Esophagus mucosa (tissue), 1 donor: ENCODE measurements at places on chromosomes 5 and 9. TPM values are rescaled to one million over a fixed set of nuclear protein-coding genes. Genes with fewer than 3 reads are reported as not detected.
A peak's percentile ranks its signal among the peaks of the same experiment; 100 is the strongest.

The ALDOB gene
- total RNA-seq = 0.08 TPM

The ADAMTS6 gene
- 1.2 TPM for total RNA-seq

The EFNA5 gene
- 29.7 TPM for total RNA-seq

The SOHLH1 gene
- total RNA-seq = not detected

The ACOT12 gene
- not detected for total RNA-seq

The ORM2 gene
- 0.36 TPM for total RNA-seq

The OGN gene
- 0.68 TPM for total RNA-seq

The PCDHGB6 gene
- 3.0 TPM for total RNA-seq

The IFNB1 gene
- total RNA-seq = not detected

The BDP1 gene
- total RNA-seq = 14.1 TPM

The OR1L8 gene
- total RNA-seq = not detected

- no peak for ATAC-seq
Observed at GRCh38 chr5:35029333-35029732, 18.4 kb downstream of the AGXT2 start.

DNA sequence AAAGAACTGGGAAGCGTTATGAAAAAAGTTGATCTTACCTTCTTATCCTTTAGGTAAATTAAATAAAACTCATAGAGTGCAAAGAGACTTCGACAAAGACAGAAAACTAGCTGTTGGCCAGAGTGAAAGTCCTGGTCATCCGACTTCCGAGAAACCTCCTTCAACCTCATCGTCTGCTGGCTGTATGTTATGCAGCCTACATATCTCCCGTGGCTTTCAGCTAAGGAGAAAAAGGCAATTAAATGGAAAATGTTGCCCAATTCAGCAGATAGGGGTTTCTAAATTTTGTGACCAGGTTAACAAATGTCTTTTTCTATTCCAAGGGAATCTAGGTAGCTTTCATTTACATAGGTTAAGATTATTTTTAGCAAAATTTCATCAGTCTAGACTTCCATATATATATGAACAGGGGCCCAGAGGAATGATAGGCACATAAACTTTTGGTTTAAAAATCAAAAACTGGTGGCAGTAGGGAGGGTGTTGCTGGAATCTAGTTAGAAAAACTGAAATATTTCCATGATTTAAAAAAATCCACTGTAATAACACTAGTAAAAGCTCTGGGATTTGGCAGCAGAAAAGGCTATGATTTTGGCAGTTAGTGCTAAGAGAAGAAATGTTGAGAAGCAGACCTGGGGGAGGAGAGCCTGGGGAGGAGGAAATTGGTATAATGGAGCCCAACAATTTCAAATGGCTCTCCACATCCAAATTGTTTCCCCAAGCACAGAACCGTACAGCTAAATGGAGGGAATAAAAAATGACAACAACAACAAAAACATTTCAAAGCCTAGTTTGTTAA is 32.1 kb downstream of the RAI14 start:
- ATAC-seq = no peak

DNA sequence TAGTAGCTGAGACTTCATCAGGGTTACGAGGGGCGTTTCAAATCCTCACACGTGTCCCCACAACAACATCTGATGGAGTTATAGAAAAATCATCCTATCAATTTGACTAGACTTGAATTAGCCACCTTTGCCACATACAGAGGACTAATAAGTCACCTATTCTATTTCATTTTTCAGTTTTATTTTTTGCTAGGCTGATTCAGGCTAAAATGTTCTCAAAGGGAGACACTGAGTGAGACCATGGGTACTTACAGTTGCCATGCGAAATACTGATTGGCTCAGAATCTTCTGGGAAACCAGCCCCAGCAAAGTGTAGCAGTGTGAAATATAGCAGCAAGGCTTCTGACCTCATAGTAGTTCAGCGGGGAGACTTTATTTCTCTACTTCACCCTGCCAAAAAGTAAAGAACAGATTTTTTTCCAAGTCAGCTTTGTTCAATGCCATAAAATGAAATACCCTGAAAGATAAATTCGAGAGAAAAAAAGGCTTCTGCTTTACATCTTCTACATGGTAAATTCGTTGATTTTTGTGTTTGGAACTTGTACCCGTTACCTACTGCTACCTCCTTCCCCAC is 69.9 kb downstream of the SEMA6A start:
- ATAC-seq = no peak

DNA sequence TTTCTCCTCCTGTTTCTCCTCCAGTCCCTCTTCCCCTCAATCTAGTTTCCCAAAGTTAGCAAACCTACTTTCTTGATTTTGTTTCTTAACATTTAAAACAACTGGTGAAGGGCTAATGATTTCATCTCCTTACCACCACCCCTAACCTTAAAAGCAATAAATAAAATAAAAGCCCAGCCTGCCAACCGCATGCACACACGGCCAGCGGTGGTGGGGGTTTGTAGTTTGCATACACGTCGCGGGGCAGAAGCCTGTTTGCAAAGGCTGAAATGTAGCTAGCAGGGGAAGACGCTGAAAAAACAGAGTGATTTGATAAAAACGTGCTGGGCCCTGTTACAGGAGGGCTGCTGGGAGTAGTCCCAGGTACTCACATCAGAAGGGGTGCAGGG is 1.9 kb upstream of the DMRT2 start:
- no peak for ATAC-seq

DNA sequence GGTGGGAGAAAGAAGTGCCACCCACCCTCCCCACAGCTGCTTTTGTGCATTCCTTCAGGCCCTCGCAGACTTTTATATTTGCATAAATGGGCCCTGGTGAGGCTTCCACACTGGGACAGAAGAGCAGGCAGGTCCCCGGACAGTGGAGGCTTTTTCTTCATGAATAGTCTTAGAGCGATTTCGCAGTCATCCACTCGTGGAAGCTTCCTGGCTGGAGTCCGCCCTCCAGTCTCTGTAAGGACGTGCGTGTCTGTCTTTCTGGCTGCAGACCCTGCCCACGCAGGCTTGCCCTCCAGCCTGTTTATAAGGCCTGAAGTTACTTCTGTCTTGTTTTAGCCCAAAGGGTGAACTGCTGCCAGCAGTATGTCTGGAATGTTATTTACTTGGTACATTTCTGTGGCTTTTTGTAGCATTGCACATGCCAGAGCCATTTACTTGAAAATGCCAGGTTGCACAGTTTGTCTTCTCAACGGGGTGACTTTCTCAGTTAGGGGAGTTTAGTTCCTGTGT is 195.7 kb downstream of the AOPEP start:
- ATAC-seq = no peak

DNA sequence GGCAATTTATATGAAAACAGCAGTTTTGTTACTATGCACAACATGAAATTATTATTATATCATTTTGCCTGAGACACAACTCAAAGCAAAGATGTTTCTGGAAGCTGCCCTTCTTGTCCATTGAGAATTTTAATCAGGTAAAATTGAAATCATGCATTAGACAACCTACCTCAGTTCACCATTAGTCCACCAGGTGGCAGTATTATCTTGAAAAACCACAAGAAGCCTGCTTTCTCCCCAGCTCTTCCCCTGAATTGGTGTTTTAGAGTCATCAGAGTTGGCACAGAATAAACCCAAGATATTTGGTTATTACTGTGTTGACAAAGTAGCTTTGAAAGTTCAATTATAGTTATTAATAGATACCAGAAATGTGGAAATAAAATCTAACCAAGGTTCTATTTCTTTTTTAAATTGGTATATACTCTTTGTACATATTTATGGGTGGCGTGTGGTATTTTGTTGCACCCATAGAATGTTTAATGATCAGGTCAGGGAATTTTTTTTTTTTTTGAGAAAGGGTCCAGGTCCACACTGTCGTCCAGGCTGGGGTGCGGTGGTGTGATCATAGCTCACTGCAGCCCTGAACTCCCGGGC is 25.7 kb downstream of the UTP15 start:
- ATAC-seq = peak; percentile 84

GRCh38 chr5:472076-472655 is 29.2 kb downstream of the EXOC3 start:
- ATAC-seq = peak; percentile 2

- peak; percentile 51 for ATAC-seq
Observed at GRCh38 chr9:134644725-134645606, 3.4 kb downstream of the COL5A1 start.

GRCh38 chr5:156378159-156378558 is 51.2 kb downstream of the SGCD start:
- no peak for ATAC-seq

GRCh38 chr5:99900302-99900852 is 634.8 kb upstream of the FAM174A start:
- ATAC-seq = no peak

- ATAC-seq = no peak
Observed at GRCh38 chr9:4678679-4679267, 596 bp upstream of the CDC37L1 start.

- ATAC-seq = no peak
Observed at GRCh38 chr9:113886026-113886369, 9.9 kb downstream of the ZNF618 start.

DNA sequence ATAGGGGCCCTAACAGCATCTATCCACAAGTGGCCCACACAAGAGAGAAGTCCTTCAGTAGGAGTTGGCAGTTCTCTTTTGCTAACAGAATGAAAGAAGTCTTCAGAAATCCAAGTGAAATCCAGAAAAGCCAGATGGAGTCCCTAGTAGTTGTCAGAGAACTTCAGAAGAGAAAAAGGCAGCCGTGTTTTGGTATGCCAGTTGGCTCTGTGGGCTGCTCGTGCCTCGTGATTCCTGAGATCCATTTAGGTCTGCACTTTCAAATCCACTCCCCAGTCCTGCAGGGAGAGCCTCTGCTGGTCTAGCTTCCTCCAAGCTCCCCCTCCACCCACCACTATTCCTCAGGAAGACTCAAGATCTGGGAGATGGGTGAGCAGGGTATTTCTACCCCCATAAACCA is 69.0 kb downstream of the CFAP90 start:
- no peak for ATAC-seq

- ATAC-seq = no peak
Observed at GRCh38 chr5:124054564-124054963, 542.6 kb downstream of the CSNK1G3 start.

GRCh38 chr5:68114378-68115040 is 101.0 kb upstream of the PIK3R1 start:
- ATAC-seq = no peak

- ATAC-seq = no peak
Observed at GRCh38 chr5:528629-529511, 4.6 kb upstream of the SLC9A3 start.

DNA sequence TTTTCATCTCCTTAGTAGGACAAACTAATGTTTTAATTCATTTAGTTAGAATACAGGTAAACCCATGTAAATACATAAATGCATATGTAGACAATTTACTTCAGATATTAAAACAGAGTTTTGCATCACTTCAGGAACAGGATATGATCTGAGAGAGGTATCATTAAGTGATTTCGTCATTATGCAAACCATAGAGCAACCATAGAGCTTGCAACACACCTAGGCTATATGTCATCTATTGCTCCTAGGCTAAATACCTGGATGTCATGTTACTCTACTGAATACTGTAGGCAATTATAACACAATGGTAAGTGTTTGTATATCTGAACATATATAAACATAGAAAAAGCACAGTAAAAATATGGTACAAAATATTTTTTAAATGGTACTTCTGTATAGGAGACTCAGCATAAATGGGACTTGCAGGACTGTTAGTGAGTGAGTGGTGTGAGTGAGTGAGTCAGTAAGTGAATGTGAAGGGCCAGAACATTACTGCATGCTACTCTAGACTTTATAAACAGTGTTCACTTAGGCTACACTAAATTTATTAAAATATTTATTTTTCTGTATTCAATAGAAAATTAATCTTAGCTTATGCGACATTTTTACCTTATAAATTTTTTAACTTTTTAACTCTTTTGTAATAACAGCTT is 1377.5 kb upstream of the CDH9 start:
- ATAC-seq = no peak

GRCh38 chr5:36172599-36172998 is 20.7 kb downstream of the SKP2 start:
- no peak for ATAC-seq

DNA sequence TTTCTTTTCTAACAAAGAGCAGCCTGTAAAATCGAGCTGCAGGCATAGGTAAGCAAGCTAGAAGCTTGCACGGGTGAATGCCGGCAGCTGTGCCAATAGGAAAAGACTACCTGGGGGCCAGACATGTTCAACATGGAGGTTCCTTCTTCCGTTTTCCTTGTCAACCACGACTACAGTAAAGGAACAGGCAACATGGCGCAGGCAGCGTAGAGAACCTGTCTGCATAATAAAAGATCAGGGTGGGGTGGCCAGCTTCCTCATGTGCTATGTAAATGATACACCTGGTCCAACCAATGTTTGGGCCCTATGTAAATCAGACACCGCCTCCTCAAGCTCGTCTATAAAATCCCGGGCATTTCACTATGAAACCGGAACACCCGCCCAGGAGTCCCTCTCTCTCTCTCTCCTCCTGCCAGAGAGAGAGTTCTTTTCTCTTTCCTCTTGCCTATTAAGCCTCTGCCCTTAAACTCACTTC is 103.8 kb upstream of the LIFR start:
- ATAC-seq = no peak

GRCh38 chr9:92378865-92379560 is 25.4 kb downstream of the OGN start:
- ATAC-seq = peak; percentile 35

GRCh38 chr9:133946840-133947486 is 45.2 kb downstream of the VAV2 start:
- no peak for ATAC-seq
